Regular cardiac myocyte (primary cell): ENCODE measurements at places on chromosomes 2 and 18. TPM values are rescaled to one million over a fixed set of nuclear protein-coding genes. Genes with fewer than 3 reads are reported as not detected.

Gene CIB4
- total RNA-seq = not detected in 2 replicates

Gene ARHGAP28
- 0.77 and 5.4 TPM in 2 replicates for total RNA-seq

Gene LOXL3
- total RNA-seq = 147 and 384 TPM in 2 replicates

Gene NT5C1B
- not detected in 2 replicates for total RNA-seq

Gene IL37
- total RNA-seq = not detected in 2 replicates

Gene FOXD4L1
- 0.19 and 0.28 TPM in 2 replicates for total RNA-seq

Gene ADI1
- total RNA-seq = 32.4 and 52.7 TPM in 2 replicates

Gene DHRS9
- total RNA-seq = under 0.01 and 0.19 TPM in 2 replicates

Gene RBM45
- 21.1 and 23.4 TPM in 2 replicates for total RNA-seq

Gene MAPK4
- total RNA-seq = not detected in 2 replicates

Gene RBMS1
- total RNA-seq = 77.5 and 84.0 TPM in 2 replicates
